ENCODE measurements at places on chromosomes 6 and 20.

- DNase-seq: no peak
These were observed 74.1 kb upstream of the BTN3A2 start for GRCh38 chr6:26290941-26291340.

GRCh38 chr6:153092082-153093013 lies 38.7 kb downstream of the RGS17 start:
- DNase-seq: peak; percentile 29

DNA sequence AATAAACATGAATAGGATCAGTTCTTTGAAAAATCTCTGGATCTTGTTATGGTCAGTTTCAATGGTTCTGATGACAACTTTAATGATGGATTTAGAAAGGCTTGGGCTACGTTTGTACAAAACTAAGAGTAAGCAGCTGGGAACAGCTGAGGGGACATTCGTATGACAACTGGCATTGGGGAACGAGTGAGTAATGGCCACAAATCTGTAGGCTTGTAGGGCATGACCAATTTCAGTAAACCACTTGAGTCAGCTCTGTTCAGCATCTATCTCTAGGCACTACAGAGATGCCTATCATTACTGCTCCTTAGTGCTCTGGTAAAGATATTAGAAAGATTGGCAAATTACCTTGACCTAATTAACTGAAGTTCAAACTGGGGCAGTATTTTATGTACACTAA lies 1375.6 kb downstream of the EPHA7 start:
- no peak for DNase-seq

DNA sequence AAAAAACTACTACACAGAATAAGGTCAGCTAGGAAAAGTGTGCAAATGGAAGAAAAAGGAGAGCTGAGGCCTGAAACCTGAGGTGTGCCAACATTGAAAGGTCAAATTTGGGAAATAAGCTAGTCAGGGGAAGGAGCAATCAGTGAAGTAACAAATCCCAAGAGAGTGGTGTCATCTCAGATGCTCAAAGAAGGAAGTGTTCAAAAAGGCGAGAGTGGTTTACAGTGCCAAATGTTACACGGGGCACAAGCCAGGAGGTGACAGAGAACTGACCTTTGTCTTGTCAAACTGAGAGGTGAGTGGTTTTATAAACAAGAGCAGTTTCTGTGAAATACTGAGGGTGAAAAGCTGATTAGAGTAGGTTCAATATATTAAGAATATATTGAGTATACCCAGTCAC lies 83.0 kb upstream of the TCF21 start:
- DNase-seq: no peak

- no peak for DNase-seq
These were observed 9.0 kb upstream of the PLCB4 start for GRCh38 chr20:9059931-9060330.

DNA sequence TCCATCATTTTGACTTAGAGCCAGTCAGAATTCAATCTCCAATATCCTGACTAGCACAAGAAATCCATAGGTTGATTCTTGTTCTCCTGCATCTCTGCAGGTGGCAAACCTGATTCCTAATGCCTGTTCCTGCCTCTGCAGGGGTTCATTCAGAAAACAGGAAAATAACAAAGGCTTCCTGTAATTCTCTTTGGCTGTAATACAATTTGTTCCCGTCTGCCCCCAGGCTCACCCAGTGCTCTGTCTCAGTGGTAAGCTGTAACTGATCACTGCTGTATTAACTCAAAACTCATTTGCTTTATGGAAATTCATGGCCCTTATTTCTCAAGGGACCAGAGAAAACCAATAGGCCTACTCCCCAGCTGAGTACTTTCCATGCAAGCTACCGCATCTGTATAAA lies 88.6 kb downstream of the OPRM1 start:
- no peak for DNase-seq

GRCh38 chr6:51112731-51113130 lies 294.1 kb downstream of the TFAP2B start:
- DNase-seq: no peak

- DNase-seq: no peak
These were observed 243.8 kb downstream of the PLCB1 start for GRCh38 chr20:8375898-8376297.

GRCh38 chr20:32977281-32978008 lies 26.8 kb downstream of the SUN5 start:
- no peak for DNase-seq

DNA sequence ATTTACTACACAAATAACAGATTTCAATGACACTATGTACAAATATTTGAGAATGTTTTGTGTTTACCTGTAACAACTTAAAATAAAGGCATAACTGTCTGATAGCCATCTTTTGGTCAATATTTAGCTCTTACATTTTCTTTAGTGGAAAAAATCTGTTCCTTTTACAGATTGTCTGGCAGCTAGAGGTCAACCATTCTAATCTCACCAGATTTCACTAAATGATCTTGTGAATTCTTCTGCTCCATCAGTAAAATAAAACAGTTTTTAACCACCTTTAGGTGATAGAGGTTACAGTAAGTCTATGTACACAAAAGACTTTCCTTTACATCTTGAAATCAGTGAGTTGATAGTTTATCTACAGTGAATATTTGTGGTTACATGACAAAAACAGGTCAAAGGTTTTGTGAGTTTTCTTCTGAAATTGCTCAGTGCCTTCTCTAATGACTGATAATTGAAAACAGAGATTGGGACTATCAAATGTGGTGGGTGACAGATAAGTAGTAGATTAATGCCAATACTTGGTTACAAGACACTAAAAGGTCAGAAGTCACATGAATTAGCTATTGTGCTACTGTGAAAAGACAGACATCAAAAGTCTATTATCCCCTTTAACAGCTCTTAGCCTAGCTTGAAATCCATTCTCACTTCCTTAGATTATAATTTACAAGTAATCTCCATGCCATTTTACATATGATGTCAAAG lies 47.4 kb downstream of the BMP5 start:
- no peak for DNase-seq

DNA sequence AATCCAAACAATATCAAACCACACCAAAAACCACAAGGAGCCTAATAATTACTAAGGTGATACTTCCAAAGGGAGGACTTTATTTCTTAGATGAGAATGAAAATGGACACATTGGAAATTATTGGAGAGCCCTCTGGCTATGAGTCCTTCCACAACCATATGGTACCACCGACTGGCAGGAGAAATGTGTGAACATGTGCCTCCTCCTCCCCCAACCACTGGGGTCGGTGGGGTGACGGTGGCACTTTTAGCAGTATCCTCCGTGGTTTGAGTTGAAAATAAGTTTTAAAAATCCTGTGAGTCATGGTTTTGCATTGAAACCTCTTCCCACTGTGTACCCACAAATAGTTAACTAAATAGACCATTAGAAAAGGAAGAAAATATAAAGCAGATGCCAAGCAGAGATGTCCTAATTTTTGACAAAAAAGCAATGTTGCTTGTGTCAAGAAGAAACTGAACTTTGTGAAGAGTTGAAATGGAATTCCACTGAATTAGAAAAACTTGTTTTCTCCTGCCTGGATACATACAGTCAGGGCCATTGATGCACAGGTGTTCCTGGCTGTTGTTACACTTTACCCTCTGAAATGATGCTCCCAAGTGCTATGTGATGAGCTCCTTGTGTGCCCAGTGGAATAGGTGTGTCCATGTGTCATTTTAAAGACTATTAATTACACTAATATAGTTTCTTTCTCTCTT lies 3.2 kb downstream of the EDN1 start:
- no peak for DNase-seq

DNA sequence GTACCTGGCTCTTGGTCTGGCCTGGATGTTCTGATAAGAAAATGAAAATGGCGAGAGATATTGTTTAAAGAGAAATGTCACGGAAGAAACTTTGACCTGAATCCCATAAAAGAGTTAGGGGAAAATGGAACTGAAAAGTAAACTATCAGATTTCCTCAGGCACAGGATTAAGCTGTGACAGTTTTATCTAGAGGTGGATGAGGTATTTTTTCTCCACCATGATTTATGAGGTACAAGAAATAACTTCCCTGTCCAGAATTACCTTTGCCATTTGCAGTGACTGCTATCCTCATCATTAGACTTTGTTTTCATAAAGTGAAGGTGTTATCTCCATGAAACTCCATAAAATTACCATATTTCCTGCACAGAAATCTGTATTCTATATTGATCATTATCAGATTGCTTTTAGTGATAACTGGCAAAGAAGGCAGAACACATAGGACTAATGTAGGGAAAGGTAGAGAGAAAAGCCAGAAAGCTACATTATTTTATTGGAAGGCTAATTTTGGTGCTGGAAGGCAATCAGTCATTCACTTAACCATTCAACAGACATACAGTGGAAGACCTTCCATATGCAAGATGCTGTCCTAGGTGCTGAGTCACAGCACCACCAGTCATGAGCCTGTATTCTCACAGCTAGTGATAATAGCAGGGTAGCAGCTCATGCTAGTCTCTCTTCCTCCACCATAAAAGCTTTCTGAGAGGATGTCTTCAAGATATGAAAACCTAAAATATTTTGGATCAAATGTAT lies 427.3 kb upstream of the CITED2 start:
- DNase-seq: peak; percentile 12

- DNase-seq: no peak
These were observed 203.1 kb downstream of the JARID2 start for GRCh38 chr6:15449011-15449410.

GRCh38 chr20:57657535-57658446 lies 37.6 kb upstream of the ZBP1 start:
- DNase-seq: no peak

- DNase-seq: no peak
These were observed 109.7 kb upstream of the NRSN1 start for GRCh38 chr6:24016286-24016685.

GRCh38 chr6:158357570-158358216 lies 45.4 kb downstream of the TULP4 start:
- DNase-seq: no peak

GRCh38 chr20:31760519-31761240 lies 21.6 kb downstream of the TPX2 start:
- no peak for DNase-seq

Data from AG08396 (cell line).